ENCODE measurements at places on chromosomes 1 and 21. TPM values are rescaled to one million over a fixed set of nuclear protein-coding genes. Genes with fewer than 3 reads are reported as not detected.

AMY2B gene
- 0.48 TPM for total RNA-seq

NGF gene
- 2.2 TPM for total RNA-seq

AHDC1 gene
- 14.5 TPM for total RNA-seq

ADORA1 gene
- total RNA-seq, result 1.0 TPM

MSTO1 gene
- total RNA-seq, result 45.5 TPM

LRRC71 gene
- 0.24 TPM for total RNA-seq

ZNF683 gene
- not detected for total RNA-seq

CELA3A gene
- not detected for total RNA-seq

CD1D gene
- not detected for total RNA-seq

F3 gene
- 3.4 TPM for total RNA-seq

USP16 gene
- total RNA-seq, result 32.5 TPM

FAM151A gene
- total RNA-seq, result 0.15 TPM

PIK3R3 gene
- 1.1 TPM for total RNA-seq

FCAMR gene
- not detected for total RNA-seq

ITLN2 gene
- total RNA-seq, result 0.14 TPM

SPRR1A gene
- total RNA-seq, result not detected

CELSR2 gene
- total RNA-seq, result 5.7 TPM

RAB42 gene
- total RNA-seq, result 2.2 TPM

PDC gene
- not detected for total RNA-seq

RGS13 gene
- total RNA-seq, result not detected

ACTA1 gene
- total RNA-seq, result 0.46 TPM

GCSAML gene
- total RNA-seq, result not detected

BCL10 gene
- 12.6 TPM for total RNA-seq

MR1 gene
- 6.4 TPM for total RNA-seq

LEFTY2 gene
- not detected for total RNA-seq

KDF1 gene
- total RNA-seq, result not detected

GPR37L1 gene
- total RNA-seq, result 0.14 TPM

SLC35A3 gene
- 8.7 TPM for total RNA-seq

EDARADD gene
- 2.8 TPM for total RNA-seq

GPATCH2 gene
- 4.9 TPM for total RNA-seq

ELAPOR1 gene
- 0.38 TPM for total RNA-seq

RAB7B gene
- total RNA-seq, result 1.2 TPM

TCP10L gene
- 0.70 TPM for total RNA-seq

UBE2Q1 gene
- 67.6 TPM for total RNA-seq

S100A7 gene
- total RNA-seq, result not detected

GOLT1A gene
- 4.6 TPM for total RNA-seq

AGT gene
- not detected for total RNA-seq

DIRAS3 gene
- total RNA-seq, result 0.98 TPM

All from A549 treated with ZK216348 at 1 μM for 4 hours (cell line).